Stimulated activated CD4-positive, alpha-beta T cell treated with anti-CD3 and anti-CD28 coated beads, Interleukin-4, amount 100 ng/mL, for 1 hour (primary cell): ENCODE measurements at places on chromosomes 6 and 20.

- no peak for DNase-seq
Observed at GRCh38 chr20:56779452-56780143, 150.5 kb downstream of the TFAP2C start.

GRCh38 chr6:157823528-157824370 is 703 bp downstream of the SNX9 start:
- DNase-seq: peak; percentile 63

DNA sequence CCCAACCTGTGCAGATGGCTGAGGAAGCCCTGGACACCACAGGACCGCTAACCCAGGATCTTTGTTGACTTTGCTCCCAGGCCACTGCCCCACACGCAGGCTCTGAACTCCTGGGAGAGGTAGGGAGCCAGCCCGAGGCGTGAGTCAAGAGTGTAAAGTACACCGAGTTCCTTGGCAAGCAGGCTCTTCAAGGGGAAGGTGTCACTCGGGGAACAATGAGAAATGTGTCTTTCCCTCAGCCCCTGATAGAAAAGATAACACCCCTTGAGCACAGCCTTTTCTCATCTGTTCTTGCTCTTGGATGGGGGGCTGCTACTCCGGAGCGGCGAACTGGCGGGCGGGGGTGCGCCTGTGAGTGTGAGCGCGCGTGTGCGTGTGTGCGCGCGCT is 472 bp upstream of the EDN3 start:
- no peak for DNase-seq

GRCh38 chr6:10547809-10548208 is 26.7 kb downstream of the GCNT2 start:
- no peak for DNase-seq

DNA sequence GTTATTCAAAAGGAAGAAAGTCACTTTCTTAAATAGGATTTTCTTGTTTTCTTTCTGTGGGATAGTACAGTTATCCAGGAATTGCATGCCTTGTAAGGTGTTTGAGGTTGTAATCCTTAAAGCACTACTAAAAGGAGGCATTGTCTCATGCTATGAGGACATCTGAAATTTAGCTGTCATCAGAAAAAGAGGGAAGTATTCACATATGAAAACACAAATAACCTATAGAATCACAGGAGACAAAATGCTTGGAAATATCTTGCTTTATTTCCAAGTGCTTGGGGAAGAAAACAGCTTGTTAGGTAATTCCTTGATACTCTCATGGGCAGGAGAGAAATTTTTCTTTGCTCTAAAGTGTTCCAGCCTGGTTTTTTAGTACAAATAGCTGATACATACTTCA is 40.1 kb downstream of the HECA start:
- no peak for DNase-seq

GRCh38 chr6:88539295-88539764 is 373.2 kb upstream of the CNR1 start:
- DNase-seq: no peak

- DNase-seq: no peak
Observed at GRCh38 chr6:96853083-96853482, 15.8 kb upstream of the GPR63 start.

- DNase-seq: no peak
Observed at GRCh38 chr6:69942485-69942884, 76.1 kb downstream of the COL19A1 start.

GRCh38 chr20:21286775-21287174 is 16.4 kb upstream of the XRN2 start:
- no peak for DNase-seq
